ENCODE measurements at places on chromosomes 16 and 17.

- no peak for DNase-seq
These were observed 11.1 kb downstream of the LDHD start for GRCh38 chr16:75105306-75106061.

DNA sequence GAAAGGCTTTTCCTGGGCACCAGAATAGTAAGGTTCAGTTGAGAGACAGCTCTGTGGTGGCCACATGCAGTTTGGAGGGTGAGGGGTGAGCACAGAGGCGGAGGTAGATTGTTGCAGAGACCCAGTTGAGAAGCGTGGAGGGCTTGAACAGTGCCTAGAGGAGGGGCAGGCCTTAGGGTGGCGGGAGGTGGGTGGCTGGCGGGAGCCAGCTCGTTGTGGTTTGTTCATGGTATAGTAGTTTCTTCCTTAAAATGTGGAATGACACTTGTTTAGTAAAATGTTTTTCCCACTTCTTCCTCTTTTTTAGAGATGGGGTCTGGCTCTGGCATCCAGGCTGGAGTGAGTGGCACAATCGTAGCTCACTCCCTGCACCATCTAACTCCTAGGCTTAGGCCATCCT is 14.2 kb downstream of the USP10 start:
- no peak for DNase-seq

DNA sequence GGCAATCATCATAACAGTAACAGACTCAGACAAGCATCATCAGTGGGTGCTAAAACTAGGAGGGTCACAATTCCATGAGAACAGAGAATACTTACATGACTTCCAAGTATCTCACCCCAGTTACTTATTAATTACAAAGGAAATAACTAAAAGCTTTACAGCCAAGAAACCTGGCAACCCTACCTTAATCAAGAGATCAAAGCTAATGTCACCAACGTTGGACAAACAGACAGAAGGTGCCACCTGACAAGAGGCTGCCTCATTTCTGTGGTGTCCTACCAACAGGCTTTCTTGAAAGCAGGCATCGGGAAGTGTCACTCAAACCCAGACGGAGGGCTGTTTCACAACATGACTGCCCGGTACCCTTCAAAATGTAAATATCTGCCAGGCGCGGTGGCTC is 84.6 kb downstream of the RMI2 start:
- no peak for DNase-seq

DNA sequence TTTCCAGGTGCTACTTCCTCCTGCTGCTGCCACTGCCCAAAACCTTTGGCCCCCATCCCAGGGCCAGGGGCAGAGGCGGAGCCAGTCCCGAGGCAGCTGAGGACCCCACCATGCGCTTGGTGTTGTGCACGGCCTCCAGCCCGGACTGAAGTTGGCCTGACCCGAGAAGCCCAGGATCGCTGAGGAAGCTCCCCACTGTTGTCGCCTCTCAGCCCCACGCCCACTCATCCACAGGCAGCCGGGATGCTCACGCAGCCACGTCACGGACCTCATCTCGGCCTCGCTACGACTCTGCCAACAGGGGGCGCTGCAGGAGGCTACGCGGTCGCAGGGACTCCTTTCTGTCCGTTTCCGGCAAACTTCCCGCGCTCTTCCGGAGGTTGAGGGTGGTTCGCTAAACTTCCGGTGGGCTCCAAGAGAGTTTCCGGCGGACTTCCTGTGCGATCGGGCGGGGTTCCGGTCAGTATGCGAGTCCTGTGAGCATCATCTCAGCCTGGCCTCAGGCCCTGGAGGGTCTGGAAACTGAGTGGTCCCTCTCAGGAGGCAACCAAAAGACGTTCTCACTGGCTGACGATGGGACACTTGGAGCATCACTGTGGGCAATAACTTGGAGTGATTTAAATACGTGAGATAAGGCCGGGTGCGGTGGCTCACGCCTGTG is 12.4 kb downstream of the ZG16B start:
- DNase-seq: no peak

DNA sequence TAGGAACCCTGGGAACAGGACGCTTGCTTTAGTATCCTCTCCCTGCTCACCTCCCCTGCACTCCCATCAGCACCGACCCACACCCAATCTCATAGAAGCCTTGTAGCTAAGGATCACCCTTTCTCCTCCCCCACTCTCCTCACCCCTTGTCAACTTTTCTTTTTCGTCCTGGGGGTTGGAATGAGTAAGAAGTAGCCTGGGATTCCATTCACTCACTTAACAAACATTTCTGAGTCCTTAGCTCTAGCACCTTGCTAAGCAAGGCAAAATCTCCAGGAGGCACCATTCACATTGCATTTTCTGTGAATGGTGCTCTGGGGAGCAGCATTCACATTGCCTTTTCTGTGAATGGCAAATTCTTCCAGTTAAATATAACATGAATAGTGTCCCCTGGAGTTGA is 1.1 kb upstream of the PGAP3 start:
- DNase-seq: no peak

DNA sequence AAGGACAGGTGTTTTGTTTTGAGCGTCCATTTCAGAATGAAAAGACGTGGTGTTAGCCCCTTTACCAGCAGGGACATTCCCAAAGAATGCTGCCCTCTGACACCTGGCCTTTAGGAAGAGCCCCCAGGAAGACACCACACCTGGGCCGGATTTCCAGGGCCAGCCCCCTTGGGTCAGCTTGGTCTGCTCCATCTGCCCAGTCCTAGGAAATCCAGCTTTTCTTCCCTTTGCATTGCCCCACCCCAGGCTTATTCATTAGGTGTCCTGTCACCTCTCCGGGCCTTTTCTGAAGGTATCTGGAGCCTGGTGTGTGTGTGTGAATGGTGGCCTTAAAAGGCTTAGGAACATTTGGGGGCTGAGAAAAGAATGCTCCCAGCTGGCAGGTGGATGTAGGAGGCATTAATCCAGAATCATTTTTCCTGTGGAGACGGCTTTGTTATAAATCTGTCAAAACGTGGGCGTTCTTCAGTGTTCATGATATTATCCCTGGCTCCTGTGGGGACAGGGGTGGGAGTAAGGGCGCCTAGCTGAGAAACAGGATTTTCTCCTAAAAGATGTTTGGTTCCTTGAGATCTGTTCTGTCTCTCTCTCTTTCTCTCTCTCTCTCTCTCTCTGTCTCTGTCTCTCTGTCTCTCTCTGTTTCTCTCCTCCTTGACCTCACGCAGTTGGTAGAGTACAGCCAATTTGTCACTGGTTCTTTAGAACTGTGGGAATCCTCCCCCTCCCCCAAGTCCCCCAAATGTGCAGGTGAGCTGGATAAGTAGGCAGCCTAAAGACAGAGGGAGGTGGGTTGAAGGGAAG is 84.0 kb downstream of the NTN1 start:
- no peak for DNase-seq

GRCh38 chr17:27954548-27955495 is 61.7 kb upstream of the LYRM9 start:
- DNase-seq: no peak
